Activated CD4-positive, alpha-beta T cell treated with anti-CD3 and anti-CD28 coated beads for 24 hours (primary cell): ENCODE measurements at places on chromosomes 11 and 22.

GRCh38 chr11:103832762-103833161 is 203.7 kb upstream of the DDI1 start:
- DNase-seq, result no peak

- DNase-seq, result no peak
Measured at GRCh38 chr11:108853864-108854263, 189.0 kb downstream of the DDX10 start.

GRCh38 chr11:74169738-74170458 is 904 bp downstream of the C2CD3 start:
- DNase-seq, result no peak

DNA sequence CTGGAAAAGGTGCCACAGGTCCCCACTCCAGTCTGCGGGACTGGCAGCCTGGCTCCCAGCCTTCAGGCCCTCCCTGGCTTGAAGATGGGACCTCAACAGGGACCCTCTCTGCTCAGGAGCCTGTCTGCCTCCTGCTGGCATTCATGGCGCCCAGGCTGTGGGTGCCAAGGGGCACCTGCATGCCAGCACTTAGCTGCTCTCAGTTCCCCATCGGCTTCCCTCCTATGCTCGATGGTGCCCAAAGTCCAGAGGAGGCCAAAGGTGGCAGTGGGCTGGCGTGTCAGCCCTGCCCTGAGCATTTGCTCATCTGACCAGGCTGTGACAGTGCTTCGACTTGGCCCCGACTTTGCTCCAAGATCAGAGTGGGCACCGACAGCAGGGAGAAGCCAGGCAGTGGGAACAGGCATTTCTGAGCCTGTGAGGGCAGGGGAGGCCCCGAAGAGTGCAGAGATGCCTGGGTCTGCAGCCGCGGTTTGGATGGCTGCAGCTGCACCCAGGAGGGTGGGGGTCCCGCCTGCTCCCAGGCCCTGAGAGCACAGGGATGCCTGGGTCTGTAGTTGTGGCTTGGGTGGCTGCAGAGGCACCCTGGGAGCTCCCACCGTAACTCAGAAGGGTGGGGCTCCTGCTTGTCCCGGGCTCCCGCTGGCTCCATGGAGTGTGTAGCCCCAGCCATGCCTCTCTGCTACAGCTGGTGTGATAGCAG is 463.6 kb downstream of the TBC1D22A start:
- no peak for DNase-seq

DNA sequence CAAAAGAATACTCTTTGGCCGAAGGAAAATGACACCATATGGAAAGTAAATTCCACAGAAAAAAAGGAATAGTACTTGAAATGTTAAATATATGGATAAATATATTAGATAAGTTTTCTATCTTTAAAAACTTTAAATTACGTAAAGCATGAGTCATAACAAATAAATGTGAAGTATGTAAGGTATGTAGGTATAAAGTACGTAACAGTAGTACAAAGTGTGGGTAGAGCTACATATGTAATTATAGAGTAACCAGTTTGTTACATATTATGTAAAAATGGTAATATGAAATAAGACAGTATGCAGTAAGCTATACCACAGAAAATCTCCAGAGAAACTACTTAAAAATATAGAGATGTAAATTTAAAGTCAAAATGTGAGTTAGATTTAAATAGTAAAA is 582.3 kb upstream of the CHORDC1 start:
- no peak for DNase-seq

- DNase-seq, result no peak
Measured at GRCh38 chr11:57364851-57365660, 15.9 kb downstream of the PRG3 start.

- no peak for DNase-seq
Measured at GRCh38 chr11:2205981-2206690, 34.5 kb upstream of the TH start.

DNA sequence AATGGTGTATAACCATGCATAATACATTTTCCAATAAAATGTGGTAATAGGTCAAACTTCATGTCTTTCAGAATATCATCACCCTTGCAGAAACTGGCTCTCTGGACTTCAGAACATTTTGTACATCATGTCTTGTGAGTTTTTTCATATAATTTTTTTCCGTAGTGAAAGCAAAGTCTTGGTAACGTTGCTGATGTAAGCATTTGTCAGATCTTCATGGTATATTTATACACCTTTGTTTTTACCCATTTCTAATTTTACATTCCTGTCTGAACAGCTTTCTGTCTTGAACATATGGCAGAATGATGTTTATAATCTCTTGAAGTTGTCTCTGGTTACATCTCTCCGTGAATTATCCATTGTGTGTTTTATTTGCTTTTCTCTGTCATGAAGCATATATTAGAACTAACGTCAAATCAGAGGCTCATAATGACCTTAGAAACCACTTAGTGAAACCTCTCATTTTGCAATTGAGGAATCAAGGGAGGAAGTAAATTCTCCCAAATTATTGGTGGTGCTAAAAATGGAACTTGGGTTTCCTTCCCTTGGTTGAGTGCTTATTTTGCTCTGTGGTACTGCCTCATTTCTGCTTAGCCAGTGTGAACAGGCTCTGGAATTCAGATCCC is 37.4 kb downstream of the CSRP3 start:
- no peak for DNase-seq

- peak; percentile 77 for DNase-seq
Measured at GRCh38 chr22:42661985-42662831, 13.0 kb upstream of the CYB5R3 start.

DNA sequence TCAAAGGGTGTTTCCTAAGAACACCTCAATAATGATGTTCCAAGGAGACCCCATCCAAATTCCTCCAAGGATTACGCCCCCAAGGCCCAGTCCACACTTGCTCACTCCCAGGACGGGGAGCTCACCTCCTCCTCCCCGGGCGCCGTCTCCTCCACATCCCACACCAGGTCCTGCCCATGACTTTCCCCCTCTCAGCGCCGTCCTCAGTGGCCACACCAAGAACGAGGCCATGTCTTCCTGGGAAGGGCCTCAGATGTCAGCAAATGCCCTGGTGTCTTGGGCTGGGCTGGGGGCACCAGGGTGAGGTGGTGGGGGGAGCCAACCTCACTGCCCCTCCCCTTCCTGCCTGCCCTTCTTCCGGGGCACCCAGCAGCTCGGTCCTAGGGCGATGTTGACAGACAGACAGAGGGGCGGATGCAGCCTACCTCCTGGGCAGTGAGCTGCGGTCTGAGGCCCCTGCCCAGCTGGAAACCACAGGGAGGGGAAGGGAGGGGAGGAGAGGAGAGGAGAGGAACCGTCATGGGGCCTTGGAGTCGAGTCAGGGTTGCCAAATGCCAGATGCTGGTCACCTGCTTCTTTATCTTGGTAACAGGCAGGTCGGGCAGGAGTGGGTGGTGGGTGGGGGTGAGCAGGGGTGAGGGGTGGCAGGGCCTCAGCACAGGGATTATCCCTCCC is at the start of the genes C11orf21 and TSPAN32:
TSS of gene C11orf21 (minus strand) at position 288 of the 675 bp plus-strand sequence. CDS start at position 178, 110 bp downstream.
TSS of gene TSPAN32 (plus strand) at position 383 of the 675 bp plus-strand sequence. CDS start at position 520, 137 bp downstream.
- peak; percentile 24 for DNase-seq

DNA sequence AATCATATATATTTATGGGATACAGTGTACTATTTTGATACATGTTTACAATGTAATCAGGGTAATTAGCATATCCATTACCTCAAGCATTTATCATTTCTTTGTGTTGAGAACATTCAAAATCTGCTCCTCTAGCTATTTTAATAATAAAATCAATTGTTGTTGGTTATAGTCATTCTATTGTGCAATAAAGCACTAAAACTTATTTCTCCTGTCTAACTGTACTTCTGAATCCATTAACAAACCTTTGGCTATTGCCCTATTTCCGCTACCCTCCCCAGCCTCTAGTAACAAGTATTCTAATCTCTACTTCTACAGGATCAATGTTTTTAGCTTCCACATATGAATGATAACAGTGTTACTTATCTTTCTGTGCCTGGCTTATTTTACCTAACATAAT is 15.3 kb upstream of the USP2 start:
- no peak for DNase-seq

DNA sequence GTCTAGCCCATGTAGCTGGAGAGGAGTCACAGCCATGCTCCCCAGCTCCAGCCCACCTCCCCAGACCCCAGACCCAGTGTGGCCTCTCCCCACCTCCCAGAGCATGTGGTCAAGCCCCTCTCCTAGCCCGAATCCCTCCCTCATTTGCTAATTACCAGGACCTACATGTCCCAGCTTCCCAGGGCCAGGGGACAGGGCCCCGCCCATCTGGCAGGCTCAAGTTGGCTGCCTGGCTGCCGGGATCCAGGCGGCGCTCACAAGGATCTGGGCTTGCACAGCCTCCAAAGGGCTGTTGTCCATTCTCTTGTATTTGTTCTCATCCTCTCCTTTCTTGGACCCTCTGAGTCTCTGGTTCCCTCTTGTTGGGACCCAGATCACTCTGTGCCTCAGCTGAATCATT is 4.6 kb upstream of the MIF start:
- DNase-seq, result no peak

GRCh38 chr11:72655896-72656464 is 18.2 kb downstream of the PDE2A start:
- no peak for DNase-seq

DNA sequence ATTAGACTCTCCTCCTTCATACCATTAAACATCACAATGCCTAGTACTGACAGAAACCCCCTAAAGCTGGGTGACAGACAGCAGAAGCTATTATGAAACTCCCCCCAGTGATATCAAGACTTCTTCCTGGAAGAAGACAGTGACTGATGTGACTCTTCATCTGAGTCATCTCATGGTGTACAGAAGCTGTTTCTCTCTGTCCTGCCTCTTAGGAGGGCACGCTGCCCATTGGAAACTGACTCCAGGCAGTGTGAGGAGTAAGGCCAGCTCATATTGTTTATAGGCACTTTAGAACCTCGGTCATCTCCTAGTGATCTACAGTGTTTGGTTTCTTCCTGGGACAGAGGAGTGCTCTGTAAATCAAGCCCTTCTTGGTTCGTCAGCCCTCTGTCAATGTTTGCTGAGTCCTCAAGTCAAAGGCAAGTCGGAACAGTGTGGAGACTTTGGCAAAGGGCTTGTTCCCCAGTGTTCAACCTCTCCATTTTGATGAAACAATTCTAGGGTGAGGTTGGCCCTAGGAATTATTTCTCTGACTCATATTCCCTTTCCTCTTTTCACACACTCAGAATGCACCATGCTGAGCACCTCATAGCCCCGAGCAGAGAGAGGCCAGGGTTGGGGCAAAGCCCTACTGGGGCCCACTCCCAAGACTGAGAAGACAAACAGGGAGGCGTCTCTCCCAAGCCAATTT is 172.5 kb upstream of the TMEM45B start:
- no peak for DNase-seq

GRCh38 chr22:31088233-31088986 is 7.3 kb downstream of the SMTN start:
- DNase-seq, result no peak

DNA sequence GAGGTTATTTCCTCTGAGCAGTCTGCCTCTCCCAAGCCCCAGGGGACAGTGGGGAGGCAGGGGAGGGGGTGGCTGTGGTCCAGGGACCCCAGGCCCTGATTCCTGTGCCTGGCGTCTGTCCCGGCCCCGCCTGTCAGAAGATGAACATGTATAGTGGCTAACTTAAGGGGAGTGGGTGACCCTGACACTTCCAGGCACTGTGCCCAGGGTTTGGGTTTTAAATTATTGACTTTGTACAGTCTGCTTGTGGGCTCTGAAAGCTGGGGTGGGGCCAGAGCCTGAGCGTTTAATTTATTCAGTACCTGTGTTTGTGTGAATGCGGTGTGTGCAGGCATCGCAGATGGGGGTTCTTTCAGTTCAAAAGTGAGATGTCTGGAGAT is 3.1 kb downstream of the PIM3 start:
- no peak for DNase-seq

- no peak for DNase-seq
Measured at GRCh38 chr11:30423886-30424285, 101.0 kb downstream of the ARL14EP start.

DNA sequence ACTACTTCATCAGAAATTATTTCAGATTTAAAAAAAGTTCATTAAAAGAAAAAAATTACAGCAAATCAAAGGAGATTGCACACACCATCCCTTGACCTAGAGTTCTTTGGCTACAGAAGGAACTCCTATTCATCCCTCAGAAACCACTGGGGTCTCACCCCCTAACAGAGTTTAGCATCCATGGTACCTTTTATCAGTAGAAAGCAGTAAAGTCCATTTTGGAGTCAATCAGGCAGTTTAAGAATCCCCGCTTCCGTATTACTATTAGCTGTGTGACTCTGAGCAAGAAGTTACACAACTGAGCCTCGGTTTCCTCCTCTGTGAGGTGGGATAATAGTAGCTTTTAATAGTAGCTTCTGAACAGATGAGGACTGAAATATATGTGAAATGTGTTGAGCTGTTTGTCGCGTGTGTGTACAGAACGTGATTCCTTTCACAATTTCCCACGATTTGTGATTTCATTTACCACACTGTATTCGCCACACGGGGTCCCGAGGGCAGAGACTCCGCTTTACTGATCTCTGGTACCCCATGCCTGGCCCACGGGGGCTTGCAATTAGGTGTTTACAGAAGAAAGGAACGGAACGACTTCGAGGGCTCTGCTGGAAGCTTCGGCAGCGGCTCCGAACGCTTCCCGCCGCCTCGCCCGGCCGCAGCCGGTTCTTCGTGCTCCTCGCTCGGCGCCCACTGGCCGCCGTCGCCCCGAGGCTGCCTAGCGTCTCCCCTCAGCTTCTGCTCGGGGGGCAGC is 72.5 kb upstream of the ZBED5 start:
- no peak for DNase-seq

DNA sequence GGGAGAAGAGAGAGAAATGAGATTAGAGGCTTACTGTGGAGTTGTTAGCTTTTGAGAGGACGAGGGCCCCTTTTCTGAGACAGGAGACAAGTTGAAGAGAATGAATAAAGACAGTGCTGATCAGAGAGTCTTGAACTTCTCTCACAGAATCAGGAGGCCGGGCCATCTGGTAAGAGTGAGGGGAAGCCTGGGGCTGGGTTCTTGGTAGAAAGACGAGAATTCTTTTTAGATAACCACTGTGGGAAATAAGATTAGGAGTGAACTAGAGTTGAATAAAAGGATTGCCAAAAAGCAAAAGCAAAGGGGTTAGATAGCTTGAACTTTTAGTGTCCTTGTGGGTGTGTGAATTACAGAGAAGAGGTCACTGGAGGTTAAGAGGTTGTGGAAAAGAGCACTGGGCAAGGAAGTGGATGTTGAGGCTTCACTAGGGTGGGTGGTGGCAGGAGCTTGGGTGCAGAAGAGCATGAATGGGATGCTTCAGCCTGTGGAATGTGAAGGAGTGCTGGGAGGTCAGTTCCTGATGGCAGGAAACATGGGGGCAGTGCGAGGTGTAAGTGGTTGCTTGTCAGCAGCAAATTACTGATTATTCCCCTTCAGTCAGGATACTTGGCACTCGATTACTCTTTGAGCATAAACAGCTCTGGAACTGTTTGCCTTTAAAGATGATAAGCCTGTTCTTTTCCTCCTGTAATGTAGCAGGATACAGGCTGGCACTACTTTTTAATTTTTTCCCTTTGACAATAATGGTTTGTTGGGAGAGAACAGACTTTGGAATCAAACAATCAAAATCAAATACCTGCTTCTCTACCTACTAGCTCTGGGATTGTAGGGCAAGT is 98.3 kb downstream of the ARHGAP42 start:
- no peak for DNase-seq
